LHCN-M2 (cell line): ENCODE measurements at places on chromosomes 7 and 10. TPM values are rescaled to one million over a fixed set of nuclear protein-coding genes. Genes with fewer than 3 reads are reported as not detected.

Gene ITPRID1
- not detected in 2 replicates for total RNA-seq

Gene CWF19L1
- total RNA-seq, result 32.1 and 33.5 TPM in 2 replicates

DNA sequence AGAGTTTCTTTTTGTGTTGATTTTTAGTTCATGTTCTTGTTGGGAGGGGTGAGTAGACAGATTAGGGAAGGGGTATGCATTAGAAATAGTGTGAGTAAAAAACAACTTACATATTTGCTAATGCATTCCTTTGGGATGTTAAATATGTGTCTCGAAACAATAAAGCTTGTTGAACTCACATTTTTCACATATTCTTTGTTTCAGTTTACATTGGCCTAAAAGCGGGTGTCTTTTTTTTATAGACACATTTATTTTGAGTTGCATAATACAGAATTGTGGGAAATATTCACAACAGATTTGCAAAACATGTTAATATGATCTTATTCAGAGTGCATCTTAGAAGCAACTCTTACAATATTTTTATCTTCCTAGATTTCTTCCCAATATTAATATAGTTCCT, 337.5 kb upstream of the CNTNAP2 start:
- DNase-seq, result no peak

DNA sequence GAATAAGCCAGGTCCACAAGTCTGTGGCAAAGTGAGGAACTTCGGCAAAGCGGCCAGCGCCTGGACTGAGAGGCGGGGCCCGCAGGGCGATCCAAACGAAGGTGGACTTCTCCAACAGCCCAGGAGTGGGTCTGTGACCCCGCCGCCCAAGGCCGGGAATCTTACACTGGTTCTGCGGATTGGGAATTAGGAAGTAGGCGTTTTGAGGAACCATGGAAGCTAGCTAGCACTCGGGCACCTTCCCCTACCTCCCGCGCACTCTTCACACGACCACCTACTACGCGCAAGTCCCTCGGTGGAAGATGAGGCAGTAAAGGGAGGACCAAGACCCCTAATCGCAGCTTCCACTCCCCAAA, 570 bp upstream of the ARF5 start:
- DNase-seq, result no peak
